MCF 10A (cell line): ENCODE measurements at places on chromosomes 11 and 22.

DNA sequence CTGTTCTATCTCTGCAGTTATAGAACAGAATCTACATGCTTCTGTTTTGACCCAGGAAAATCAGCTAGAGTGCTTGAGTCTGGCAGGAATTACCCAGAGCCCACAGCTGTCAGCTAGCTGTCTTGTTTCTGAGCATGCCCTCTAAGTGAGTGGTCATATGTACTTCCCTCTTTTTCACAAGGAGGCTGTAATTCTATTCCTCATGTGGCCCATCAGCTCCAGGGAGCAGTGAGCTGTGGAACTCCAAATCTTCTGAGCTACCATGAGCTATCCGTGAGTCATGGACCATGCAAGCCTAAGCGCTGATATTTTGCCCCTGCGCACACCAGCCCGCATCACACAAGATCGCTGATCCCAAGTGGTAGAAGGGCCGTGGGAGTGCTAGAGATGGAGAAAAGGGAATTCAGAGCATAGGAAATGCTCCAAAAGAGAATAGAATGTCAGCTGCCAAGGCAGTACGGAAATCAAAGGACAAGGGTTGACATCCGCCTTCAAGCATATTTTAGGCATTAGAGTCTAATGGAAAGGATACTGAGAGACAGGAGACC, 5.4 kb downstream of the FJX1 start:
- DNase-seq = peak; percentile 84

GRCh38 chr11:39374963-39375698, 2084.3 kb downstream of the LRRC4C start:
- DNase-seq = peak; percentile 48

GRCh38 chr22:45971408-45972028, 5.4 kb downstream of the WNT7B start:
- DNase-seq = no peak

GRCh38 chr11:15535414-15535813, 420.7 kb downstream of the INSC start:
- DNase-seq = no peak

- no peak for DNase-seq
Measured at GRCh38 chr22:35439365-35439717, 39.4 kb downstream of the MCM5 start.

DNA sequence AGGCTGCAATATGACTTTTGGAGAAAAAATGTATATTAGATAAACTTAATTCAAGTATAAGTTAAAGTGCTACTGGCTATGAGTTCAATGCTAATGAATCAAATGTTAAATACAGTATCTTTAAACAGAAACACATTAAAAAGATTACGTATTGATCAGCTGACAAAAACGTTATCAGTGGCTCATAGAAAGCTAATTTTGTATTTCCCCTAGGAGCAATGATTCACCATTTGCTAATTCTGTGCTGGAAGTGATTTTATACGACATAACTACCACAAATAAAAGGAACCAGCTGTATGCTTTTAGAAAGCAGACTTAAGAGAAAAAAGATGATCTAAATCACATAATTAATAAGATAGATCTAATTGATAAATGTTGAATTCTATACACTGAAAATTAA, 43.6 kb downstream of the MRE11 start:
- DNase-seq = no peak

DNA sequence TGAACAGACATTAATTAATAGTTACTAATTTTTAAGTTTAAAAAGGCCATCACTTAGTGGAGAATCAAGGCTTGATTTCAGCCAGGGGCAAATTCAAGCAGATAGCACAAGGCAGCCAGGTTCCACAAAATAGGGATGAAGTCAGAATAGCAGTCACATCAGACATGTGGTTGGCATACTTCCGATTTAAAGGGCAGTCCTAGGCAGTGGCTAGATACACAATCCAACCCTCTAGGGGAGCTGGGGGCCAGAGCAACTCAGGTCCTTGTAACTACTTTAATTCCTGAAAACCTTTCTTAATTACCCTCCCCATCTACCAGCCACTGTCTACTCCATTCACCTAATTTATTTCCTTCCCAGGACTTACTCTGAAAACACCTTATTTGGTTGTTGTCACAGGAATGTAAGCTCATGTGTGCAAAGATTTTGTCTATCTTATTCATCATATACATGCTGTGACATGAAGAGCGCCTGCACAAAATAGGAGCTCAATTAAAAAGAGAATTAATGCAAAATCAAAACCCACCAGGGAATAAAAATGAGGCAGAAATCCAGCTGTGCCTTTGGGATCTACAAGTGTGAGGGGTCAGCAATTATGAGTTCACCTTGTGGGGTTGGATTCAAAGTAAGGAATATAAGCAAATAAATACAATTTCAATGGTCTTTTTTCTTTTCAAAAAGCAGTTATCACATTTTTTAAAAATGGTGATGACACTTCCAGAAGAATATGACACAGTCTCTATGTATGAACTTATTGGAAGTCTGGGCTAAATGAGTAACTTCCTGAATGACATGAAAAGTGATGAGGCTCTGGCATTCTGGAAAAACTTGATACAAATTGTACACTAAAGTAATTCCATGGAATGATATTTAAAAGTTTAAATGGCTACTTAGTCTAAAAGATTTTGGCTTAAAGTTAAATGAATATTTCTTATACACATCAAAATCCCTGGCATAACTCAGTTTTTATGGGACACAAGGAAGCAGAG, 53.8 kb downstream of the COPB1 start:
- no peak for DNase-seq

GRCh38 chr22:43110444-43110926, at the start of gene BIK:
Gene BIK (plus strand): TSS chr22:43110750. CDS start chr22:43124023, 13,273 bp downstream.
- peak; percentile 59 for DNase-seq

DNA sequence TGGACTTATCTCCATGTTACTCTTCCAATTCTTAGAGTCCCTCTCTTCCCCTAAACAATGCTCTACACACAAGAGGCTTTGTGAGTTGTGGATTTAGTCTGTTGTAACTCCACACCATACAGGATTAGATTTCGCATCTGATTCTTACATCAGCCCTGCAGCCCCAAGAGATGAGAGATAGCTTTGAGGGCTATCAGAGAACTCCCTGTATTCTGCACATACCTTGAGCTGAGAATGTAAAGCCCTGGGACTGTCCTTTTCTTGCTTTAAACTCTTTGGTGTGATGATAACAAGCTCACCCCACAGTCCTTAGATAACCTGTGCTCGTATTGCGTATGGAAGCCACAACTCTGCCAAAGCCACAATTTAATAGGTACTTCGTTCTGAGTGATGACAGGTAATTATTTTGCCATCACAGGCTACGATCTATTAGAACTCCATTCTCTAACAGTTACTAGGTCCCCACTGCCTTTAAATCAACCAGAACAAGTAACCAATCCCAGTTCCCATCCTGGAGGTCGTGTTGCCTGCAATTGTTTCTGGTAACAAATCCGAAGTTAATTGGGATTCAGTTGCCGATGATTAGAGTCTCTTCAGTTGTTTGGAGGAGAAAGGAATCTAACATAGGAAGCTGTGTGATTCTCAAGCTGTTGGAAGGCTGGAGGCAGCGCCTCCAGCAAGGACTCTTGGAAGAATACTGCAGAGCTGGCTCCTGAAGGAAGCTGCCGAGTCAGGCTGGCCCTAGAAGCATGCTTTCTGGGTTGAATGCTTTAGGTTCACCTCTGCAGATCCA, 1.3 kb upstream of the PARVG start:
- DNase-seq = no peak

GRCh38 chr11:112579282-112579681, 318.6 kb upstream of the PLET1 start:
- no peak for DNase-seq

DNA sequence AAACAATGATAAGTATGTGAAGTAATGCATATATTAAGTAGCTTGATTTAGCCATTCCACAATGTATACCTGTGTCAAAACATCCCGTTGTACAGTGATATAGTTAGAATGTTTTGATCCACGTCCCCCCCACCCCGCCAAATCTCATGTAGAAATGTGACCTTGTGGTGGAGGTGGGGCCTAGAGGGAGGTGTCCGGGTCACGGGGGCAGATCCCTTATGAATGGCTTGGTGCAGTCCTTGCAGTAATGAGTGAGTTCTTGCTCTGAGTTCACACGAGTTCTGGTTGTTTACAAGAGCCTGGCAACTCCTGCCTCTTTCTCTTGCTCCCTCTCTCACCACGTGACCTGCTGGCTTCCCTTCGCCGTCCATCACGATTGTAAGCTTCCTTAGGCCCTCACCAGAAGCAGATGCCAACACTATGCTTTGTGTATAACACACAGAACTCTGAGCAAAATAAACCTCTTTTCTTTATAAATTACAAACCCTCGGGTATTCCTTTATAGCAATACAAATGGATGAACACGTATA, 41.6 kb downstream of the FANCF start:
- DNase-seq = no peak

GRCh38 chr22:49789289-49790141, 38.2 kb downstream of the BRD1 start:
- DNase-seq = peak; percentile 12

DNA sequence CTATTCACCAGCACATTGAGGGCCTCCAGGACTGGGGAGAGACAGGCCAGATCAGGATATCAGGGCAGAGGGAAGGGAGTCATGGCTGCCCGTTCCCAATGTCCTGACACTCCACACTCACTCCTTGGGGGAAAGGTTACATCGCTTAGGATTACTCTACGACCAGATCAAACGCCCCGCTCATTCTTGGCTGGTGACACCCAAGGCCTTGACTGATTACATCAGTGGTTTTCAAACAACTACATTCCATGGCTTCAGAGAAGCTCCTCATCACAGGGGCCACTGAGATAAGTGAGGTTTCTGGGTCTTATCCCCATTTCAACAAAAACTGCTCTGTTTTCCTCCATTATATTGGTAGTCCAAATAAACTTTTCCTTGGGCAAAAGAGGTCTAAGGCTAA, 15.0 kb downstream of the UBE2L6 start:
- DNase-seq = no peak

DNA sequence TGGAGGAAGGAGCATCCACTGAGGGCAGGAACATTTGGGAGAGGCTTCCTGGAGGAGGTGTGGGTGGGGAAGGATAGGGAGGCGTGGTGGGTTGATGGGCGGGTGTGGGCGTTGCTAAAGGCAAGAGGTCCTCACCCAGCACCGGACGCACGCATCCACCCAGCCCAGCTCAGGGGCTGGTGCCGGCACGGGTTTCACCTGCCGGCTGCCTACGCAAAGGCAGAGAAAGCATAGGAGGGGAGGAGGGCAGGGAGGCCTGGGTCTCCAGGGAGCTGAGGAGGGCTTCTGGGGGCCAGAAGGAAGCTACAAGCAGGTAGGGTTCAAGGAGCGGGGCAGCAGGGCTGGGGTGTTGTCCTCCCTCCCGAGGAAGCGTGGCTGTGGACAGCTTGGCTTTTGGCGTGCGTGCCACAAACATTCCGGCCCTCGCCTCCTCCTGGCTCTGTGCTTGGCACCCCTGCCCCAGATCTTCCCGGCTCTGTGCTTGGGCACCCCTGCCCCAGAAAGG, 7.8 kb downstream of the SSH3 start:
- DNase-seq = no peak

GRCh38 chr11:72799441-72799840, 5.6 kb upstream of the STARD10 start:
- no peak for DNase-seq

- DNase-seq = peak; percentile 22
Measured at GRCh38 chr22:45602824-45603595, 68.6 kb upstream of the ATXN10 start.
